ENCODE measurements at places on chromosomes 3 and 15.

- DNase-seq = no peak
These were observed 70.5 kb upstream of the LIPC start for GRCh38 chr15:58361273-58361759.

DNA sequence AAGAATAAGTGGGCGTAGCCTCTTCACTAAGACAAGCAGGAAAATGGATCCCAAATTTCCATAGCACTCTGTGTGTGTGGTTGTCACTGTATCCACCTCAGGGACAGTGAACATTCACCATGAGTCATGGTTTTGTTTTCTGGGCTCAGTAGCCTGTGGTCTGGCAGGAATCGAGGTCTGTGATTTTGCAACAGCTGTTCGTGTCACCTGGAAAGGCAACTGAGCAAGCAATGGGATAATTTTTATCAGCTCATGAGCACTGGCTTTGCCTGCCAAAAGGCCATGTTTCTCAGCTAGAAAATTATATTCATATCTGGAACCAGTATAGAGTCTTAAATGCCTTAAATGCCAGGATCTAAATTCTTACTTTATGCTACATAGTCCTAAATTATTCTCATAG, 60.9 kb downstream of the STRIT1 start:
- no peak for DNase-seq

DNA sequence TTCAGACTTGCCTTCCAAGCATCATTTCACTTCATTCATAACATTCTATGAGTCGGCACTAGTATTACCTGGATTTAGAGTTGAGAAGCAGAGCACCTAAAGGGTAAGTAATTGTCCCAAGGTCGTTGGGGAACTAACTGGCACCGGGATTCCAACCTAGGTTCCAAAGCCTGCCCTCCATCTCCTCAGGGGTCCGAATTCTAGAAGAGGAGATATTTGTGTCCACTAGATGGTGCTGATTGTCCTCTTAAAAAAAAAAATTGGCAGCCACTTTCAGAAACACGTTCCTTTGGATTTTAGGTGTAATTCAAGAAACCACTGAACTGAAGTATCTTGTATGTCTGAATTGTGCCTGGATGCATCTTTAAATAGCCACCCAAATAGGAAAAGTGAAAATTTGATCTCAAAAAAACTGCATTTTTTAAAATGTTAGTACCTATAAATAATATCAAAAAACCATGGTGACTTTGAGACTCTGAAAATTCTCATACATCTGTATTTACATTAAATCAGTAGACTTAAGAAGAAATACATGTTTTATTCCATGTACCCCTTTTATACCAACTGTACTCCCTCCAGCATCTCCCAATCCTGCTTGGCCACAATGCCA, 3.9 kb upstream of the FSIP1 start:
- no peak for DNase-seq

- DNase-seq = no peak
These were observed 6.2 kb downstream of the SUCLG2 start for GRCh38 chr3:67648229-67648628.

DNA sequence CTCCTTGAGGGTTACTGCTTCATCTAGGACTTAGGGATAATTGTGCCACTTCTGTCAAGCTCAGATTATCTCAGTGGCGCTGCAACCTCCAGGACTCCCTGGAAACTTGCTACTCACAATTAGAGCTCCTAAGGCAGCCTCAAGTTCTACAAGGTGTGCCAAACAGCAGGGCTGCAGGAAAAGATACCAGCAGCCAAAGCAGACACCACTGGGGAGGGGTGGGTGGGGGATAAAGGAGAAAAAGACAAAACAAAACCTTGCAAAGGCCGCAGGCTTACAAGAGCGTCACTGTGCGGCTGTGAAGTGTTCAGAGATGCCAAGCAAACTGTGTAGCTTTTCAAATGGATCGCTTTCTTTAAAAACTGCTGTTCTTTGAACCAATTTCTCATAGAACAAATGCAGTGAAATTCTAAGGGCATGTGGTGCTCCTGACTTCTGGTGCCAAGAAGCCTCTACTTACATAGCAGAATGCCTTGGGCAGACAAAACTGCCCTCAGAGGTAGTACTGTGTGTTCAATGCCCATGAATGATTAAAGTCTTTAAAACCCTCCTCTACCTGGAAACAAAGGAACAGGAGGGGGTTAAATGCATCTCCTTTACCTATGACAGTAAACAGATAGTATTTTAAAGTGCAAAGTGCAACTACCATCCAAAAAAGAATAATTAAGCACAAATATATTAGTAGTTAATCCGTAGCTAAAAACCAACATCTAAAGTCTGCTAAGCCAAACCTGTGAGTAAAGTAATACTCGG, 353.4 kb downstream of the FOXP1 start:
- DNase-seq = no peak

GRCh38 chr3:23629181-23629894, 176.4 kb upstream of the UBE2E1 start:
- no peak for DNase-seq

- no peak for DNase-seq
These were observed 630 bp downstream of the KIF15 start for GRCh38 chr3:44762170-44762677.

Data from GM12892 (cell line).